Suppressor macrophage (primary cell): ENCODE measurements at places on chromosomes 12 and 14.

- peak; percentile 69 for DNase-seq
Observed at GRCh38 chr14:22084393-22085281, 411.0 kb upstream of the OR4E1 start.

DNA sequence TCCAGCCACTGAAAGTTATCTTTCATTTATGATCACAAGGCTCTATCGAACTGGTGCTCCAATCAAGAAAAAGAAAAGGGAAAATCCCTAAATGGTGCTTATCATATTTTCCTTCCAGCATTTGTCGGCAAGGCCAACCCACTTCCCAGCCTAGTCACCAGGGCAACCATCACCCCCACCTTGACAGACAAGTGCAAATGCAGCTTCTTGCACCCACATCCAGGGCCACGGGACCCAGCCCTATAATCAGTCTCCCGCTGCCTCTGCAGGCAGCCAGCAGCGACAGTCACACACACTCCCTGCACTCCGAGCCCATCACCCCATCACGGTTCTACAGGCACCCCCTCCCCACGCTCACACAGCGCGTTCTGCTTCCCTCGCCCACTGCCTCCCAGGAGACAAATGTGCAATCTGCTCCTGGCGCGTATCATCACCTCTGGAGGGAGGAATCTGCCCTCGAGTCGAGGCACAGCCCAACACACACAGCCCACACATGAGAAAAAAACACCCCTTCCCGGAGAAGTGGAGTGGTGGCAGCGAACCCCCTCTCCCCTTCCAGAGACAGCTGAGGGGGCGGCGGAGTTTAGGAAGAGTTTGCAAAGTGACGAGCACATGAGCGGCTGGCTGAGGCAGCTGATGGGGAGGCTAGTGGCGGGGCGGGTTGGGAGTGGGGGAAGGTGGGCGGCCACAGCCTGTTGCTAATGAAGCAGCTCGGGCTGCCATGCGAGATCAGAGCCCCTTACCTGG lies 9.3 kb upstream of the PPP4R4 start:
- DNase-seq, result no peak

DNA sequence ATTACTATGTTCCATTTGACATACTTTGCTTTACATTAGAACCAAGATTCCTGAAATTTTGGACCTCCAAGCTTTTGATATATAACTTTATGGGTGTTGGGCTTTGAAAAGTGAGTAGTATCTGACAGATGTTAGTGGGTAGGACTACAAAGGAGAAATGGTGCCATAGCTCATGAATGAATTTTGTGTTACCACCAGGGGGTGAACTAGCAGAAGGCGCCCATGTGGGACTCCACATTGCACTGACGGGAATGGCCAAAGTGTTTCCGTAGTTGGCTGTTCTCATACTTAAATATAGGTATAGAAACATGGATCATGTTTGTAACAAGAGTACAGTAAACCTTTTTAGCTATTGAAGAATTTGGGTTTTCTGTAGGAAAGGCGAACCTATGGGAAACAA lies 337.5 kb downstream of the FLRT2 start:
- no peak for DNase-seq

- DNase-seq, result no peak
Observed at GRCh38 chr12:4261655-4262054, 11.9 kb upstream of the CCND2 start.

GRCh38 chr12:112163471-112163991 lies 38.2 kb downstream of the TRAFD1 start:
- DNase-seq, result no peak

DNA sequence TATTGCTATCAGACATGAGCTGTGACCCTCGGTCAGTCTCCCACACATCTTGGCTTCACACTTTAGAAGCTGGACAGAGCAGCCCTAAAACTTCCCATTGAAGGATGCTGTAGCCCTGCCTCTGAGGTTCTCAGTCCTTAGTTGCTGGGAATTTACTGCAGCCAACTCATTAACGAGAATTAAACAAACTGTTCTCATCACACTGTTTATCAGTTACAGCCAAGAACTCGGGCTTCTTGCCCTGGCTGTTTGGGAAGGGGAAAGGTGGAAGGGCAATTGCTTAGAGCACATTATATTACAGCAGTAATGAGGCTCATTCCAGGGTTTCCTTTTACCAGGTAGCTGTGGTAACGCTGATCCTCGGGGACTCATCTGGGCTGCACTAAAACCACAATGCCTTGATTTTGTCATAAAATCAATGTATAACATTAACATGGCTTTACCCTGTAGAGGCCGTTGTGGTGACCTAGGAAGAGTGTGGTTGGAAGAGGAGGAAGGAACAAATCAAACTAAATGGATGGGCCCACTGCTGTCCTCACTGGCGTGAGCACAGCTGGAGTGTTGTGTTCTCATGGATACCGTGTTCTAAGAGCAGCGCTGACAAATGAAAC lies 87.1 kb downstream of the GPR135 start:
- DNase-seq, result no peak

- no peak for DNase-seq
Observed at GRCh38 chr12:101719566-101719965, 19.7 kb downstream of the SYCP3 start.

DNA sequence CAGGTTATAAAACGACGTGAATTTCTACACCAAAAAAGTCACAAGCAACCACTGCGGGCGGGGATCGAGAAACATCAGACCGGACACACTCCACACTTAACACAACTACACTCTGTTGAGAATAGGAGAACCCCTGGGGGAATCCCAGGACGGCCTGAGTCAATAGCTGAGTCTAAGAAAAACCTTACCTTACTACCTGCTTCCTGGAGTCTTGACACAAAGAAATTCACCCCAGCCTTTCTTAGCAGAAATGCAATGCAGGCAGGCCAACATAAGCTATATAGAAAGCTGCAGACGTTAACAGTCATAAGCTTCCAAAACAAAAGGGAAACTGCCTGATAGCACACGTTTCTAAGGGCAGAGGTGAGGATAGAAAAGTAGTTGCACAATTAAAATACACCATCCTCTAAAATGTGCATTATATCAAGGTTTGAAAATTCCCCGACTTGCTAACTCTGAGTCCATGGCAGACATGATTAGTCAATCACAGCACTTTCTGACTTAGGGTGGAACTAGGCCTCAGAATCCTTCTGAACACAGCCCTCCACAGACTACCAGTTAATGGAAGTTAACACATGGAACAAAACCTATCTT lies 68.0 kb downstream of the CCDC88C start:
- DNase-seq, result peak; percentile 31

DNA sequence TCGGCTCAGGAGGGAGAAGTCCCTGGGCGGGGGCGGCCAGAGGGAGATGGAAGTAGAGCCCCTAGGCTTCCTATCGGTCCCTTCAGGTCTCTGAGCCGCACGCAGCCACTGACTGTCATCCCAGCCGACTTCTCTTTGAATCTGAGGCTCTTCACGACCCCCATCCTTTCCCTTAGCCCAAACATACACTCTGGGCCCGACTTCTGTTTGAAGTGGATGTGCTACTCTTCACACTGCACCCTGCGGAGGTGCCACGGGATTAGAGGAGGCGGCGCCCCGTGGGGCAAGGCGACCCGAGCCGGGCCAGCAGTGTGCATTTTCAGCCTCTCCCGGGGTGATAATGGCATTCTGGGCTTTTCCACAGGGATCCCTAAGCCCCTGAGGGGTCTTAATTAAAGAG lies 6.0 kb upstream of the DACT1 start:
- no peak for DNase-seq

DNA sequence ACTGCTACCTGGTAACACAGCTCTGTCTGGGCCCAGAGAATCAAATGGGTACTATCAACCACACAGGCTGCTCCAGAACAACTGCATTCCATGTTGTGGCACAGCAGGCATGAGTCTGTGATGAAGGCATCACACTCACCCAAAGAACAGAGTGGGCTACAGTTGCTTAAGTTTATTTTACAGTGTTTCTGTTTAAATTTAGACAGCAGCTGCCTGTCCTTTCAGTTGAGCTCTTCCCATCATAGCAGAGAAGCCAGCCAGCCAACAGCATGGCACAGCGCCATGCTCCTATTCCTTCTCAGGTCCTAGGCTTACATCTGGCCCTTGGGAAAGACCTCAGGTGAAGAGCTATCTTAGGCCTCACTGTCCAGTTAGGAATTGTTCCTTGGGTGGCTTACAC lies 147.0 kb upstream of the FRMD6 start:
- no peak for DNase-seq

DNA sequence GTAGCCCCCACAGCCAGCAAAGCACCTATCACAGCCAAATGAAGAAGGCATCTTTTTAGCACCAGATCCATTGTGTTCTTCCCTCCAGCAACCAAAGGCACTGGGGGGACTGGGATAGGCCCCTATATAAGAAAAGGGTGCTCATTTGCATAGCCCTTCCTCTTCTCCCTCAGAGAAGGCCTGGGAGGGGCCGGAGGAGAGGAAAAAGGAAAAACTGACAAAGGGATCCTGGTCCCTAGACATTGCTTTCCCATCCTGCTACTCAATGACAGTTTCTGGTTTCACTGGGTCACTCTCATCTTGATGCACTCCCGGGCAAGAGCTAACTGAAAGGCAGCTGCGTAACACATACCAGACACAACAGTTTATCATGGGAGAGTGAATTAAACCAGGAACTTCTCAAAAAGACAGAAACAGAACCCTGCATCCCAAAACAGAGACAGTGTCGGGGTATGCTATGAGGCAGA lies at the start of gene PMEL:
PMEL (minus strand) TSS at position 102 of the 467 bp plus-strand sequence; CDS start at position 71, 31 bp downstream.
- peak; percentile 29 for DNase-seq

GRCh38 chr12:31531893-31532292 lies 59.0 kb downstream of the DENND5B start:
- no peak for DNase-seq

GRCh38 chr12:53207042-53207441 lies at the start of gene ITGB7:
Gene ITGB7 (minus strand): TSS chr12:53207251. CDS start chr12:53200443, 6,808 bp downstream.
- peak; percentile 59 for DNase-seq

DNA sequence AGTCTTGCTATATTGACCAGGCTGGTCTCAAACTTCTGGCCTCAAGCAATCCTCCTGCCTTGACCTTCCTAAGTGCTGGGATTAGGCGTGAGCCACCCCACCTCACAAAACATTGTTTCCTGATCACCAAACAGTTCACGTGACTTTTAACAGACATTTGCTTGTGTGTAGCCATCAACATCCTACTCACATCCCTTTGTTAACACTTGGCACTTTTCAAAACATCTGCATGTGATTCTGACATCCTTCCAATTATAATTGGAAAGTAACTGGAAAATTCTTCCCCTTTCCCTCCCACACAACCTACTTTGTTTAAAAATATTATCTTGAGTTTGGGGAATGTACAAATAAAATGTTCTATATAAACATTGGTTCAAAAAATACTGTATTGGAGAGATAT lies 317.9 kb downstream of the PCNX1 start:
- DNase-seq, result peak; percentile 38

DNA sequence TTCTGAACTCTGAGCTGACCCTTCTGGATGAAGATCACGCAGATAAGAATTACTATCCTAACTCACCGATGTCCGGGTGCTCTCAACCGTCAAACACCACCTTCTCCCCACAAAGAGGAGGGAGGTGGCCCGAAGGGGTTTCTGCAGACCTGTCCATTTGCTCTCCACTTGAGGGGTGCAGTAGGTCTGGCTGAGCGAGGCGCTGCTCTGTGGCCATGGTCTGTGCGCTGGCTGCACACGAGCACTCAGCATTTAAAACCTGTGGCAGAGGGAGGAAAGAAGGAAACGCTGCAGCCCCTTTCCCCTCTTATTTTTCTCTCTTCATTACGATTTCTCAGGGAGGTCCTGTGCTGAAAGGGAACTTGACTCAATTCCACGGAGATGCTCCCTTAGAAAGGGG lies 1.5 kb upstream of the HOXC13 start:
- no peak for DNase-seq

- no peak for DNase-seq
Observed at GRCh38 chr12:132388379-132389015, 59.1 kb upstream of the GALNT9 start.

GRCh38 chr12:1332327-1332726 lies 262.1 kb downstream of the FBXL14 start:
- no peak for DNase-seq

- no peak for DNase-seq
Observed at GRCh38 chr14:36870776-36871175, 209.1 kb downstream of the PAX9 start.

- DNase-seq, result no peak
Observed at GRCh38 chr12:54375259-54375579, 9.3 kb downstream of the ZNF385A start.

- DNase-seq, result no peak
Observed at GRCh38 chr12:50271724-50272247, 11.5 kb downstream of the LIMA1 start.

GRCh38 chr14:101363261-101363555 lies 198.1 kb upstream of the DIO3 start:
- no peak for DNase-seq

DNA sequence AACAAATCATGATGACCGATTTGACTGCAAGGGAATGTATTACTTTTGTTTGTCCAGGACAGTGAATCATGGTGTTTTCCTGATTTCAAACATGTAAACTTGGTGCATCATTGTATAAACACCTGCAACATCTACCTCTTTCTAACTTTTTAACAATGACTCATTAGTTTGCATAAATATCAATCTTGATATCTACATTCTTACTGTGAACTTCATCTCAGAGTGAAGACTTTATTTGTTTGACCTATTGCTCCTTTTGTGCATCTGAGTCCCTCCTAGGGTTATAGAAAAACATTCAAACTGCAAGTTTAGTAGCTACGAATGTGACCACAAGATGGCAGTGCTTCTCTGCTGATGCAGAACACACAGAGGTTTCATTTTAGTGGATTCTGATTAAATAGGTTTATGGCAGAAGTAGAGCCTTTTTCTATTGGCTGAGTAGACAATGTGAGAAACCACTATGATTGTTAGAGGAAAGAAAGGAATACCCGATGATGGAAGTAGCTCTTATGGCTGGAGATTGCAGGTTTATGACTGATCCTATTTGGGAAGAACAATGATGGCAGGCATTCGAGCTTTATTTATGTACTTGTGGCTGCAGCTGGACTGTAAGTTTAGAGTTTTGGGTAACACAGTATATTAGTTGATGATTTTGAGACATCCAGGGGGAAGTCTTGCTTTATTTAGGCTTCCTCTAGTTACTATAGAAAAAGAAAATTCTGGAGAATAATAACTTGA lies 244.2 kb upstream of the OR4E1 start:
- peak; percentile 58 for DNase-seq

DNA sequence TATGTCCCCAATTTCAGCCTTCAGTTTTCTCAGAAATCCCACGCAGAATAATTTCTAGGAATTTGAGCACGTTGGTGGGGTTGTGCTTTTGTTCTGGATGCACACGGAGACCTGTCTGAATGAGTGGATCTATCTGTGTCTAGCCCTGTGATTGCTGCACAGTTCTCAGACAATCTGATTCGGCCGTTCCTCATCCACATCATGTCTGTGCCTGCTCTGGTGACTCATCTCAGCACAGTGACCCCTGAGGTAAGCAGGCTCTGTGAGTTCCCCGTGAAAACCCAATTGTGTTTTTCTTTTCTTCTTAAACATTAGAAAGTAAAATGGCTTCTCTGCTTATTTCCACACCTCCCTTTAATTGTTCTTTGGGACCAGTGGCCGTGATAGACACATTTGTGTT lies 20.2 kb downstream of the UBE3B start:
- DNase-seq, result no peak

DNA sequence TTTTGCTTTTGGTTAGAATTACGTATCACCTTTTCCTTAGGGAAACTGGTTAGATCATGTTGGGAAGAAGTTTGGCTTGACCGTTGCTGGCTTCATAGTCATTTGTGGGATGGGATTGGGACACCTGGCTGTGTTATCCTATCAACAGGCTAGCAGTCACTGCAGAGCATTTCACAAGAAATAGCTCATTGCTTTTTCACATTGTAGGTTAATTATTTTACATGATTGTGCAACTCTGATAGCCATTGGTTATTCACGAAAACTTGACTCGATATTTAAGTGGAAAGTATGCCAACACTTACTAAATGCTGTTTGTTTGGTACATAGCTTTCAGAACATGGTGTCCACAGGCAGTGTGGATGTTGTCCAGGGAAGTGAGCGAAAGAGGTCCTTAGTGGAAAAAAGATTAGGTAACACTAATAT lies 89.4 kb downstream of the NKX2-1 start:
- DNase-seq, result no peak
